ENCODE measurements at places on chromosomes 16 and 17. TPM values are rescaled to one million over a fixed set of nuclear protein-coding genes. Genes with fewer than 3 reads are reported as not detected.

The SLC2A4 gene
- 0.32 TPM for total RNA-seq

The GNG13 gene
- not detected for total RNA-seq

The TP53TG3C gene
- total RNA-seq: not detected

The ARHGDIA gene
- 276 TPM for total RNA-seq

The METTL26 gene
- 86.6 TPM for total RNA-seq

The SPIRE2 gene
- total RNA-seq: 2.3 TPM

The SLC13A5 gene
- not detected for total RNA-seq
